D721Med (cell line): ENCODE measurements at places on chromosomes 12 and 14.

GRCh38 chr14:67447033-67447381 is 35.0 kb upstream of the PLEK2 start:
- DNase-seq: no peak

- no peak for DNase-seq
Observed at GRCh38 chr12:51077930-51078329, 5.5 kb downstream of the CSRNP2 start.

- DNase-seq: no peak
Observed at GRCh38 chr12:103386451-103386850, 109.3 kb downstream of the C12orf42 start.

DNA sequence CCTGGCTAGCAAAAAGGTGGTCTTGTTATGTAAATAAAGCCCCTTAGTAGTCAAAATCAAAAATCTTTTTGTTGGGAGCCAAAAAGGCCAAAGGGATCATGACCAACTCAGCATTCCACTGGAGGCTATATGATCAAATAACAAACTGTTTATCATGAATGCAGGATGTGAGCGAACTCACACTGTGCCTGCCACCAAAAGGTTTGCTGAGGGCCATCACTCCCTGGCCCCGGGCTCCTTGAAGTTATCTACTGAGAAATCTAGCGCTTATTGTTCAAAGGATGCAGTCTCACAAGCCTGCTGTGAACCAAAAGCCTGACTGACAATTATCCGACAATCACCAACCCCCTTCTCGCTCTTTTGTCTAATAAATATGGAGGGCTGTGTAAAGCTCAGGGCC is 107.2 kb upstream of the DDHD1 start:
- DNase-seq: no peak

DNA sequence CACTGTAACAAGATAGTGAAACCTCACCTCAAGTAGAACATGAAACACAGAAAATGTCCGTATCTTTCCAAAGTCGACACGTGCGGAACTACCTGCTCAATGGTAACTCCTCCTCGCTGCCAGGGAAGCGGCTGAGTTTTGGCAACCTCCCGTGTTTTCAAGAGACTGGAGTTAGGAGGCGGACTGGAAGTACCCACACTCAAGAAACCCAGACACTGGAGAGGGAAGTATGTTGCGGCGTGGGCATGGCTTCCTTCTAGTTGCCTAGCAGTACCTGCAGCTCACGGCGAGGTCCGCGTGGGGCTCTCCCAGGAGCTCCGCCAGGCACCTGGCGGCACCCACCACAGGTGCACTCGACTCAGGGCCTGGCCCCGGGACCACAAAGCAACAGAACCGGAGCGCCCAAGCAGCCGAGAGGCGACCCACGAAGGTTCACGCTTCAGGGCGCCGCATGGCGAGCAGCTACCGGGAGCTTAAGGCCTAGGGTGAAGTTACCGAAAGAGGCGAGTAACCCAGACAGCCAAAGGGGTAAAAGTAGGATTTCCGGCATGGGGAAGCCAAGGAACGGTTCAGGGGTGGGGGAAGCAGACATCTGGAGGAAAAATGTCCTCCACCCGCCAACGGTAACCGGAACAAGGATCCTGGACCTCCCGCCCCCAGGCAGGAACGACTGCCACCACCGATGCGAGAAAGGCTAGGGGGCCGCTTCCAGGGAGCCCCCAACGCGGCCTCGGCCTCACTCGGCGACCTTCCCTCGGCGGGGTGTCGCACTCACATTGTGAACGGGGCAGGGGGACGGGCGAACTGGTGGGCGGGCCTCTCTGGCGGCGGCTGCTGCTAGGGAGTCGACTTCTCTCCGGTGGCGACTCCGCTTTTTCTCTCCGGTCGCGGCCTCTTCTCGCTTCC is 608 bp downstream of the PTGES3 start:
- no peak for DNase-seq

- DNase-seq: no peak
Observed at GRCh38 chr14:104373855-104374717, 205.5 kb upstream of the C14orf180 start.

- no peak for DNase-seq
Observed at GRCh38 chr12:120890963-120891362, 13.2 kb downstream of the SPPL3 start.

DNA sequence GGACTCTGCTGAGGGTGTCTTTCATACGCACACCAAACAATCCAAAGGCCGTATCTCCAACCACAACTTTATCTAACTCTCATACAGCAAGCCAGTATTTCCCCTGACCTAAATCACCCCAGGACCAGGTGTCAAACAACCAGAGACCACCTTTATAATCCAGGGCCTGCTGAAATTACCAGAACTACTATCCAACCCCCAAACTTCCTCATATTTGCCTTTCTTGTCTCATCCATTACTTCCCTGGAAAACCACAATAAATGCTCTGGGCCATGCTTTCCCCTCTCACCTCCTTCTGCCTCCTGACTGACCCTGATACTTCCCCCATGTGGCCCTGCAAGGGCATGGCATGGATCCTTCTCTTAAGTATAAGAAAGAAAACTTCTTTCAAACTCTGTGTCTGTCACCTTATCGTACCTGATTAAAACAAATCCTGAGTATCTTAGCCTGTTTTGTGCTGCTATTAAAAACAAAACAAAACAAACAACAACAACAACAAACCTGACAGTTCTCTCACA is 44.7 kb upstream of the CRACR2A start:
- DNase-seq: no peak

DNA sequence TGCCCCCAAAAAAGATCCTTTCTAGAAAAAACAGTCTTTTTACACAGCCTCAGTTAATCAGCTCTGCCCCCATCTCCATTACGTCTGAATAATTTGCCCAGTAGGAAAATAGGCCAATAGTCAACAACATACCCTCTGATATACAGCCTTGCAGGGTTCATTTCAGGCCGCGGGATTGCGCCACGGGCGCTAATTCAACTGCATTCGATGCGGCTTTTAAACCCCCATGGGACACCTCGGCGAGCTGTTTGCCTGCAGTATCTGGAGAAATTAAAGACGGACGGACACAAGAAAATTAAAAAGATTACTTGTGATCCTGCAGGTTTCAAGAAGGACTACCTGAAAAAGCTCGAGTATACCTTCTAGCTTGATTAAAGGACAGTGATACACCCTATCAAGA is 36.1 kb downstream of the ERP29 start:
- no peak for DNase-seq

DNA sequence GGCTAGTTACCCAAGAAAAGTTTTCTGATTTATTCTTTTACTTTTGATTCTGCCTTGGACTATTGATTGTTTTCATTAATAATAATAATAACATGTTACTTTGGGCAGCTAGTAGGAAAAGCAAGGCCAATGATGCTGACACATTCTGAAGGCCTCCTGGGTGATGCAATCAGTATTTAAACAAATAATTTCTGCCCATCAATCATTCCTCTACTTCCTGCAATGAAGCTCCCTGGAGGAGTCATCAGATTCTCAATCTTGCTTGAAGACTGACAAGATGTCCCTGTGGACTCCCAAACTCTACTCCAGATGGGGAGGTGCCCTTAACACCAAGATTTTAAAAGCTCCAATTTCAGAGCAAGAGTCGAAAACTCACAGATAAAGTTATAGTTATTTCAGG is at the start of gene SPX:
Gene SPX (plus strand): TSS at position 244 of the 400 bp plus-strand sequence. CDS start 177 bp downstream, outside the sequence.
- DNase-seq: no peak

DNA sequence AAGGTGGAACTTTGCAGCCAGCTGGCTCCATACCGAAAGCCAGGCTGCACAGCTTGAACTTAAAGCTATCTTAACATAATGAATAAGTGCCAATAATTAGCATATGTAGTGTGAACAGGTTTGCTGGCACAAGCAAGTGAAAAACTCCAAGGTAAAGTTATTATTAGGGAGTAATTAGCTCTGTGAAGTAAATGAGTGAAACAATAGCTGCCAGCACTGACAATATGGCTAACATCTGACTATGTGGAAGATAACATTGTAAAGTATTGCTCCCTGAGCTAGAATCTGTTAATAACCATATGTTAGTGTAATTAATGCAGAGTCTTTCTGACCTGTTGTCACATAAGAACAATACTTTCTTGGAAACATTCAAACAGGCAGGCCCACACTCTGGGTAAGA is 246.4 kb downstream of the SOX5 start:
- no peak for DNase-seq

- no peak for DNase-seq
Observed at GRCh38 chr14:80150301-80150700, 61.0 kb downstream of the DIO2 start.

DNA sequence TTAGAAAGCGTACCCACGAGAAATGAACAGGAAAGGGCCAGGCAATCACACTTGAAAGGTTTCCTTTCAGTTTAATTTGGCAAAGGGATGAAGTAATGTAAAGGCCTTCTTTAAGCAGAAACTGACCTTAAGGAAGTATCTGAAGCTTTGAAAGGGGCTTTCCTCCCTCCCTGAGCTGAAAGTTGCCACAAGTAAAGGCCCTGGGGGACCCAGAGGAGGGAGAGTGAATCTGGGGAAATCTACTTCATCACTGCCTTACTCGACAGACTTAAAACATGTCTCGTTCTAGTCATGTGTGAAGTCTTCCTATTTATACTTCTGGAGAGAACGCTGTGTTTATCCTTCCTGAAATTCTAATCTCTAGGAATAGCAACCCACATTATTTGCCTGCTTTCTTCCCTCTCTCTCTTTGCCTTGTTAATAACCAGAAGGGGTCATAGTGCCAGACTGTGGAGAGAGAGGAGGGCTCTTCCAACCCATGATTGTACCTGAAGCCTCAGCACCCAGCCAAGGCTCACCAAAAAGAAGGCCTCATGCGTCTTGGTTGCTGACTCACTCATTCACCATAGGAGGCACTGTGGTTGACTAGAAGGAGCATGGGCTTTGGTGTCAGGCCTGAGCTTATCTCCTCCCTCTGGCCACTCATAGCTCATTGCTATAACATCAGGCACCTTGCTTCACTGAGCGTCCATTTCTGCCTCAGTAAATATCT is 10.2 kb upstream of the GPX2 start:
- DNase-seq: no peak

- DNase-seq: no peak
Observed at GRCh38 chr12:121693155-121693687, 19.3 kb upstream of the TMEM120B start.

DNA sequence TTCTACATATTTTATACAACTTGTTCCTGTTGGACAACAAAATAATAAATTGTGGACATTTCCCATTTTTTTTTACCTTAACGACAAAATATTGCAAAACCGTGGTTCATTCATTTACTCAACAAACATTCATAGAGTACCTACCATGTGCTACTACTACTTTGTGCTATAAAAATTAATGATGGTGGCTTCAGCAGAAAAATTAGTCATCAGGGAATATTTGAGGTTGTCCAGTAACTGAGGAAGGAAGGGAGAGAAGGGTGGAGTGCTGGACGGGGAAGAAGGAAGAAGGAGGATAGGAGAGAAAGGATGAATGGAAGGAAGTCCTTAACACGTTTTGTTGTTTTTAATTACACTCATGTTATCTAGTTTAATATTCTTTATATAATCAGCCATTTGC is 53.7 kb downstream of the PPFIBP1 start:
- no peak for DNase-seq

DNA sequence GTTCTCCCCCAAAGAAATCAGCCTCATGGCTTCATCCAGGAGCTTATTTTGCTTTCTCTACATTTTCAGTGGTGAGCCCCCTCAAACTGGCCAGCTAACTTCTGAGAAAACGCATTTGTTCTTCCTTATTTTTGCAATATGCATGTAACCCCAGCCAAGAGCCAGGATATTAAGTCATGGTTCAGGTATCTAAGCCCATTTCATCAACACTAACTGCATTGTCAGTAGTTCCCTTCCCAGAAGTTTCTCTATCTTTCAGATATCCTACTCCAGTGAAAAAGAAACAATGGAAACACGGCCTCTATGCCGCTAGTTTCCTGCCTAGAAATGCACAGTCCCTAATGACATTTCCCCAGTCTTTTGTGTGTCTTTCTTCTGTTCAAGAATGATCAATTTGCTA is 102.8 kb upstream of the RASSF8 start:
- DNase-seq: no peak

DNA sequence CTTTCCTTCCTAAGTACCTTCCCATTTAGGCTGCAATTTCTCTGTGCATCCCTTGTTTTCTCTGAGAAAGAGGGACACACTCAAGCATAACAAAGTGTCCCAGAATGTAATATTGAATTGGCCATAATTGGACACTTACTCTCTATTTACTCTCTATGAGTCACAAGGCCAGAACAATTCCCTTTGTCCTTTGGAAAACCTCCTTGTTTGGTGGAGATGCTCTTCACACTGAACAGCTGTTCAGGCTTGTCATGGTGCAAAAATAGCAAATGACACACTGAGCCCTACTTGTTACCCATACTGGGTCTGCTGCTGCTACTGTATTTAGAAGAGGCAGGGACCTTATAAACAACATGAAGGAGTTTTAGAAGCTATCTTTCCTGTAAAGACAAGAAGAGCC is 1590.5 kb upstream of the TMEM132C start:
- no peak for DNase-seq

DNA sequence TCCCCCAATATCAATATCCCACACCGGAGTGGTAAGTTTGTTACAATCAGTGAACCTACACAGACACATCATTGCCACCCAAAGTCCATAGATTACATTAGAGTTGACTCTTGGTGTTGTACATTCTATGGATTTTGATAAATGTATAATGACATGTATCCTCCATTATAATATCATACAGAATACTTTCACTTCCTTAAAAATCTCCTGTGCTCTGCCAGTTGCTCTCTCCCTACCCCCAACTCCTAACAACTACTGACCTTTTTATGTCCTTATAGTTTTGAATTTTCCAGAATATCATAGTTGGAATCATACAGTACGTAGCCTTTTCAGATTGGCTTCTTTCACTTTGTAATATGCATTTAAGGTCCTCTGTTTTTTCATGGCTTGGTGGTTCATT is 48.4 kb downstream of the SLC4A8 start:
- no peak for DNase-seq

DNA sequence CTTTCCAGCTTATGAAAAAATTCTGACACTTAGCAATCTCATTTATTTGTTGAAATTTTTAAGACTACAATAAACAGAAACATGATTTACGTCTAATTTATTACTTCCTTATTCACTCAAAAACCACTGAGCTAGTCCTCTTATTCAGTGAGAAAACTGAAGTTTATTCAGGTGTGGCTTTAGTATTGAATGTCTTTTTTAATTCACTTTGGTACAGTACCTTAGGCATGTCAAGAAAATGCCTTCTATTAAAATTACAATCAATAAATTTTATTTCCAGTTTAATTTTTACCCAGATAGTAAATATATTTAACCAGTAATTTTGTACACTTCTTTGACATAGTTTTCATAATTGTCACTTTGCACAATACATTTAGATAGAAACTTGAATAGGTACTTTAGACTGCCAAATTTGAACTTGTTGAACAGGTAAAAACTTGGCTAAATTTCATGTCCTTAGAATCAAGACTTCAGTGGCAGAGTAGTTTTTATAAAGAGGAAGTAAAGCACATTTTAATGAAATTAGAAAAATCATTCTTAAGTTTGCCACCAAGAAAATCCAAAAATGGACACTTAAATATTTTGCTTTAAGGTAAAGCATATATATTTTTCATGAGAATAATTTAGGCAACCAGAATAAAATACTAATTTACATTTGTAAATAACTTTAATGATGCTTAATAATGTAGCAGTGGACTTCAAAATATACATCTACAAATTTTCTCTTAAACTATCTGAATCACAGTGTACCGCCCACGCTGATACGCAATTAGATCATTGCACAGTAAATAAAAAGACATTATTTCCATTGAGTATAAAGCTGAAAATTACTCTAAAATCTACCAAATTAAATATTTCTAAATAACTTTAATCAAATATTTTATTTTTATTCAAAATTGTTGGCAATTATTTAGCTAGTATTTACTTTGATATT is 159.1 kb downstream of the RASSF9 start:
- DNase-seq: no peak
